ENCODE measurements at places on chromosomes 11 and 22.

GRCh38 chr11:16178273-16178672 lies 178.1 kb downstream of the SOX6 start:
- DNase-seq: no peak

DNA sequence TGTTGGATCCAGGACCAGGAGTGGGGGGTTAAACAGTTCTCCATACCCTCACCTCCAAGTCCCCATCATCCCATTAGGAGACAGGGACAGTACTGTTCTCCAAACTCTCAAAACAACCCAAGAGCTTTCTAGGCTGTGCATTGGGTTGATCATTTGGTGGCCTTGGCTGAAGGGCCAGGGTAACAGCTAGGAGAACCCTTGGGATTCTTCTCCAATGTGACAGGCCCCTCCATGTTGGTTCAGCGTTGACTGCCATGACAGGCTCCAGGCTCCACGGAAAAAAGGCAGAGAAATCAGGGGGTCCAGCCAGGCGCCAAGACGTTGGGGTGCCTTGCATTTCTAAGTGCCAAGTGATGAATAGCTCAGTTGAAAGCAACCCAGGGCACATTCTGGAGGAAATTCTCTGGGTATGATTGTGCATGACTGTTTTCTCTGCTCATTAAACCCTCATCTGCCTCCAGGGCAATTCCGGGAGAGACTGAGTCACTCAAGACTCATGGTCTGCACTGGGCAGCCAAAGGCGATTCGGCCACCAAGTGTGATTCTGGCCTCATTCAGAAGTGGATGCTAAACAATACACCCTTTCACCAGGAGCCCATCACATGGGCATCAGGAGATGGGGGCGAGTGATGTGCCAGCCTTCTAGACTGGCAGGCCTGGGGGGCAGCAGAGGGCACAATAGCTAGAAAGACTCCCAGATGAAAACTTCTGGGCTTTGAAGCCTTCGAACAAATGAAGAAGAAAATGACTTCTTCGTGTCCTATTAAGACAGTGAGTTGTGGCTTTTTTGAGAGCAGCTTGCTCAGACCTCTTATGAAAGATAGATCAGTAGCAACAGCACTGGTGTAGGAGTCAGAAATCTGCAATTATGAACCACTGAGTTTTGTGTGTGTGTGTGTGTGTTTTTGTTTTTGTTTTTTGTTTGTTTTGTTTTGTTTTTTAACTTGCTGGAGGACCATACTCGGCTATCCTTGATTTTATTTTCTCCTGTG lies 27.7 kb downstream of the CD44 start:
- DNase-seq: no peak

GRCh38 chr11:46697303-46697702 lies 3.1 kb downstream of the ARHGAP1 start:
- DNase-seq: no peak

DNA sequence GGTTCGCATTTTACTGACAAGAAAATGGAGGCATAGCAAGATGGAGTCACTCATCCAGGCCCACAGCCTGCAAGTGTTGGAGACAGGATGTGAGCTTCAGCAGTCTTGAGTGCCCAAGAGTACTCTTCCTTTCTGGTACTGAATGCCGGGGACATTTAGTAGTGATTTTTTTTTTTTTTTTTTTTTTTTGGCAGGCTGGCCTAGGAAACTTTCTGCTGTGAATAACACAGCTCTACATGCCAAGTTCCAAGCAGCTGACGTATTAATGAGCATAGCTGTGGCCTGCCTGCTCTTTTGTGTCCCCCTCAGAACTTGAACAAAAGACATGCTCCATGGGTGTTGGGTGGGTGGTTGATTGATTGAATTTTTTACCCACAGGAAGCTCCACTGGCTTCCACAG lies 195.5 kb upstream of the CADM1 start:
- no peak for DNase-seq

- DNase-seq: no peak
These were observed 22.9 kb upstream of the PAFAH1B2 start for GRCh38 chr11:117121176-117121575.

DNA sequence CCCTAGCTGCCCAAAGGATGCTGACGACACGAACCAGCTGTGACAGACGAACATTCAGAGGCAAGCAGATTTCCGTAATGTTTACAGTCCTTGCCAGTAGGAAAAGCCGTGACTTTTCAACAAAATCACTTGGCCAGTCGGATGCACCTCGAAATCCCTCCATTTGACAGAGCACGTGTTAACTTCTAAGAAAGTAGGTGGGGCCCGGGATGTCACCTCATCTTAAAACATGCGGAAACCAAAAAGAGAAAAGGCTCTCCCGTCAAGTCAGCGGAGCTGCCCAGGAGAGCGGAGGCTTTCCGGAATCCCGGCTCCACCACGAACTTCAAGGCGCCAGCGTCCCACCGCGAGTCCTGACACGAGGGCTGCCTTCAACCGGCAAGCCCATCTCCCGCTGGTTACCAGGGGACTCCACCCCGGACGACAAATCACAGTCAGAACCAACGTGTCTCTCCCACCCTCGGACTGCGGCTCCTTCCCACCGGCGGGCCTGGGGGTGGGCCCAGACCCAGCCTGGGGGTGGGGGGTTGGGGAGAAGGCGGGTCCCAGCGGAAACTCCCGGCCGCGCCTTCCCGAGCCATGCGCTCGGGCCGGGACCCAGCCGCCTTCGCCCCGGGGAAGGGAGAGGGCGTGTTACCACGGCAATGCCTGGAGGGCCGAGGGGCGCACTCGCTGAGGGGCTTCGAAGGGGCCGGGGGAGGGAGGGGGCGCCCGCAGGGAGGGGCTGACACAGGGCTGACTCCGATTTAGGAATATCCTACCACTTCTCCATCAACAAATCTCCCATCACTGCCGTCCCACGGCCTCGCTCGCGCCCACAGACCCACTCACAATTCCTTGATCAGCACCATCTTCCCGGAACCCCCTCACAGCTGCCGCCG lies 475 bp downstream of the PITPNB start:
- no peak for DNase-seq

- no peak for DNase-seq
These were observed 14.4 kb downstream of the PRSS23 start for GRCh38 chr11:86814775-86815174.

Data from NCI-H1417 treated with DMSO at 0.1 percent for 48 hours (cell line).